Left kidney (tissue), 8 donors: ENCODE measurements at places on chromosomes 5 and 9.

DNA sequence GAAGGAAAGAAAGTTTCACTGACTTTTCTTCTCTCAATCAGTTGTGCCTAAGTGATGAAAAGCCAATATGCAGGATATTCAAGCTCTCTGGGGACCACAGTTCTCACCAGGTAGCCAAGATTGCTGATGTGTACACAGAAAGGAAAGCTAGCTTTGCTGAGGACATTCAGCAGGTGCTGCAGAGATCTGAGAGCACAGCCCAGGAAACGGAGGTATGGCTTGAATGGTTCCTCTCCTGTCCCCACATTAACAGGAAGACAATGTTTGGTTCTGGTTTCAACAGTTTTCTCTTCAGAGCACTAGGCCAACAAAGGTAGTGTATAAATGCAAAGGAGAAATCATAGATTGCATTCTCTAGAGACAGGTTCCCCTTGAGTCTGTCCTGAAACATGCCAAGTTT lies 69.6 kb downstream of the PTPDC1 start:
- DNase-seq = no peak

DNA sequence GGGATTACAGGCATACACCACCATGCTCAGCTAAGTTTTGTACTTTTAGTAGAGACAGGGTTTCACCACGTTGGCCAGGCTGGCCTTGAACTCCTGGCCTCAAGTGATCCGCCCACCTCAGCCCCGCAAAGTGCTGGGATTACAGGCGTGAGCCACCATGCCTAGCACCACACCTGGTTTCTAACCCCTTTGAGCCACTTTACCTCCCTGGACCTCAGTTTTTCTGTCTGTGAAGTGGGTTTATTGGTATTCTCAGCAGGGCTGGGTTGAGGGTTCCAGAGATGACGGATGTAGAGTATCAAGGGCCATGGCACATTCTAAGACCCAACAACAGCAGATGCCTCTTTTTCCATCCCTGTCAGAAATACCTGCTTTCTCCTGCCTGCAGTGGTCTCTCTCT lies 38.6 kb downstream of the AMBP start:
- no peak for DNase-seq

GRCh38 chr9:96423322-96423984 lies 5.3 kb upstream of the ZNF367 start:
- DNase-seq = no peak

DNA sequence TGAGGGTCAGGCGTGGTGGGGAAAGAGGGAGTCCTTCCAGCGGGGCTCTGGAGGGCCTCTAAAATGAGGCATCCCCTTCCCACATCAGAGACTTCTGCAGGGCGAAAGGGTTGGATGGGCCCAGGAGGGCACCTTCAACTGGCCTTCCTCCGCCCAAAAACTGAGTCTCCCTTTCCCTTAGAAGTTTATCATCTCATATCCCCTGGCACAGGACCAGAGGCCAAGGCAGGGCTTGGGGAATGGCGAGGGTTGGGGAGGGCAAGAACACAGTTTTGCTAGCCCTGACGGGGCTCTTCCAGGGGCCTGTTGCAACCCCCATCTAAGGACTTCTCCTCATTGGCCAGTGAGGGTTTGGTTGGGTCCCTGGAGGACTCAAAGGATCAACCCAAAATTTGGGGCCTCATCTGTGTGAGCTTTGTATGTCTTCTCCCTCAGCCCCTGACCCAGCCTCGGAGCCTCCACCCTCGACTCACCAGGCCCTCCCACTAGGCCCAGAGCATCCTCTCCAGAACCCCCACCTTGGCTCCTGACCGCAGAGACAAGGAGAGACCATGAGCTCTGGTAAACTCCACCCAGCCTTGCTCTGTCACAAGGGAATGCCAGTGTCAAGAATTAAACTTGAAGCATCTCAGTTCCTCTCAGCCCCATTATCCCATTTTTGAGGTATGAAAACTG lies 24.1 kb downstream of the AQP7 start:
- no peak for DNase-seq

DNA sequence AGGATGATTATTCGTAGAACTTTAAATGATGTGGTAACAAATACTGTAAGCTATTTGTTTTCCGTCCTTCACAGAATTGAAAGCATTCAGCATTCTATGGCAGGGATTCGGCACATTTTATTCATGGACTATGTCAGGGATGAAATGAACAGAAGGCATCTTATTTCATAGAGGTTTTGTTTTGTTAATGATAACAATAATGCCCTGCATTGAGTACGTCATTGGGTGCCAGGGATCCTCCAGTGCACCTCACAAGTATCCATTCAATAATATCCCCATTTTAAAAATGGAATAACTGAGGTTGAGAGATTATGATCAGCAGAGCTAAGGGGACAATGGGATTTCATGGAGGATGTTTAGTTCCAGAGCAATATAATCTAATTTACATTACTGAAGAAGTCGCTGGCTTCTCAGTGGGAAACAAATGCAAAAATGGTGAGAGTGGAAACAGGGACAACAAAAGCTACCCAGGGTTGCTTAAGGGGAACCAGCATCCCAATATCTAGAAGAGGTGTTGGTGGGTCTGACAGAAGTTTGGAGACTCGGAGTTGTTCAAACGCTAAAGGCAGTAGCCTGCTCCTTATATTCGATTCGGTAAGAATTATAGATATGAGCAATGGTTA lies 985.7 kb upstream of the WWC1 start:
- DNase-seq = no peak

GRCh38 chr9:36051317-36051716 lies 14.6 kb downstream of the RECK start:
- no peak for DNase-seq

DNA sequence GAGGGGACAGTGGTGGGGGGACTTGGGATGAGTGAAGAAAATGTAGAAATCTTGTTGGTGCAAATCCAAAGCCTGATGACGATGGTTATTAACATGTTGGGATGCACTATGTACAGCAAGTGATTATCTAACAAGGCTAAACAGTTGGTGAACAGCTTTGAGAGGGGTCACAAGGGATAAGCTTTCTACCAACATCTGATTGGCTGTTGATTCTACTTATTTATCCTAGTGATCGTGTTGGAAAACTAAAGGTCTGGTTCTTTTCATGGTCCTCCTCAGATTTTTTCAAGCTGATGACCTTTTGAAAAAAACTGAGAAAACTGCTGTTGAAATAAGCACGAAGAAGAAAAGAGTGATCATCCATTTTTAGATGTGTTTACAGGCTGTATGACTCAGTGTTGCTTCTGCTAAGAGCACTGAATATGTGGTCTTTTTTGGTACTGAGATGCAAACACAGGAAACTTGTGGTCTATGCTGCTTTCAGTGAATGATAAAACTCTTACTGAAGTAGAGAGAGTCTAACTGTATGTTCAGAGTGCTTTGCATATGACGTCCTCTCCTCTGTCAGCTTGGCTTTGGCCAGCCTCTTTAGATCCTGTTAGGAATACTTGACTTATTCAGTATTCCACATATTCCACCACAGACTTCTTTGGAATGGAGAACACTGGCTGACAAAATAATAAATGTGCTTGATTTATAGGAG lies 174.8 kb downstream of the SLF1 start:
- DNase-seq = no peak

GRCh38 chr9:117377046-117377445 lies 37.8 kb downstream of the ASTN2 start:
- no peak for DNase-seq

DNA sequence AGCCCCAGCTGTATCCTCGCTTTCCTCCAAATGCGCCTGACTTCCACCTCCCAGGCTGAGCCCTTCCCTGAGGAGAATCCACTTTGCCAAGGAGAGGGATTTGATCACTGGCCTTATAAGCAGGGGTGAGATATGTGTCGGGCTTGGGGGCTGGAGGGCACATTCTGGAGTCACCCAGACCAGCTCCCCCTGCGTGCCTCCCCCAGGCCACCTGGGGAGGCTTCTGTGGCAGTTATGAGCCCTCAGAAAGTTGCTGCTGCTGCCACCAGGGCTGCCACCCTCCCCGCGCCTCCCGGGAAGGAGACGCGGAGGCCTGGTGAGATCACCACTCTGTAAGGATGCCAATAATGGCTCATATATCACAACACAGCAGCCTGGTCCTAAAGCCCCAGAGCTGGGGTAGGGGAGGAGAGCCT lies 211.5 kb downstream of the PAPPA start:
- peak; percentile 68 for DNase-seq

GRCh38 chr9:129102791-129103594 lies 7.6 kb downstream of the CRAT start:
- DNase-seq = peak; percentile 15

DNA sequence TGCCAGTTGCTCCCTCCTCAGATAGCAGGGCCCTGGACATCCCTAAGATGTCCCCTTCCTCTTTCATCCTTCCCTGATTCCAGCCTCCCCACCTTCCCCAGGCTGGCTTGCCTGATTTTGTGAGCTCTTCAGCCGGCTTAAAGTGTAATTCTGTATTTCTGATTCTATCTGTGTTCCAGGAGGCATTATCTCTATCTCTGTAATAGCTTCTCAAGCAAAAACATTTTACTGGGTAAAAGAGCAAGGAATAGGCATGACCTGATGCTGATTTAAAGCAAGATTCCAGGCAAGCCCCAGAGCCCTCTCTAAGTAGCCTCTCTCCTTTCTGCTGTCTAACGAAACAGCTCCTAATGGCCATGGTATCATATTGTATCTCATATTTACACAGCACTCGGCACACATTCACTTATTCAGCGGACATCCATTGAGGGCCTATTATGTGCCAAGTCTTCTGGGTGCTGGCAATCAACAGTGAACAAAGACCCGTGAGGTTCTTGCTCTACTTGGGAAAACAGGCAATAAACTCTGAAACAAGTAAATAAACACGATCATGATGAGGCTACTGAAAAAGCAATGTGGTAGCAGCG lies 100.9 kb upstream of the MSX2 start:
- DNase-seq = no peak

- peak; percentile 84 for DNase-seq
Observed at GRCh38 chr9:2158111-2158610, 143.0 kb downstream of the SMARCA2 start.

DNA sequence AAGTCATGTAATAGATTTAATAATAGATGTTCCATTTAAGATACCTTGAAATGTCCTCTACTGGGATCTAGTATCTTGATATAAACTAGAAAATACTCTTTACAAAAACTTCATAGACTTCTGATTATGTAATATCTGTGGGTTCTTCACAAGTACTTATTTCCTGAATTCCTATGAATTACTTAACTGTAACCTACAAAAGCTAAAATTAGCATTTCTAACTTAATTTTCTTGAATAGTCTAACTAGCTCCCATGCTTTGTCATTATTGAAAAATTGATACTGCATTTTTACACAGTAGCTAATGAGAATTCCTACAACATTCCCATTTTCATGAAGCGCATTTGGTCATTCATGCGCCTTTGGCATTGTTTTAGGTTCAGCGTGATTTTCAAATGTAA lies 1828.2 kb downstream of the MAT2B start:
- no peak for DNase-seq

GRCh38 chr5:88761939-88762338 lies 121.0 kb downstream of the MEF2C start:
- DNase-seq = no peak

GRCh38 chr9:28024676-28025075 lies 451.4 kb upstream of the C9orf72 start:
- no peak for DNase-seq

GRCh38 chr5:109146591-109146990 lies 263.2 kb downstream of the PJA2 start:
- DNase-seq = no peak

DNA sequence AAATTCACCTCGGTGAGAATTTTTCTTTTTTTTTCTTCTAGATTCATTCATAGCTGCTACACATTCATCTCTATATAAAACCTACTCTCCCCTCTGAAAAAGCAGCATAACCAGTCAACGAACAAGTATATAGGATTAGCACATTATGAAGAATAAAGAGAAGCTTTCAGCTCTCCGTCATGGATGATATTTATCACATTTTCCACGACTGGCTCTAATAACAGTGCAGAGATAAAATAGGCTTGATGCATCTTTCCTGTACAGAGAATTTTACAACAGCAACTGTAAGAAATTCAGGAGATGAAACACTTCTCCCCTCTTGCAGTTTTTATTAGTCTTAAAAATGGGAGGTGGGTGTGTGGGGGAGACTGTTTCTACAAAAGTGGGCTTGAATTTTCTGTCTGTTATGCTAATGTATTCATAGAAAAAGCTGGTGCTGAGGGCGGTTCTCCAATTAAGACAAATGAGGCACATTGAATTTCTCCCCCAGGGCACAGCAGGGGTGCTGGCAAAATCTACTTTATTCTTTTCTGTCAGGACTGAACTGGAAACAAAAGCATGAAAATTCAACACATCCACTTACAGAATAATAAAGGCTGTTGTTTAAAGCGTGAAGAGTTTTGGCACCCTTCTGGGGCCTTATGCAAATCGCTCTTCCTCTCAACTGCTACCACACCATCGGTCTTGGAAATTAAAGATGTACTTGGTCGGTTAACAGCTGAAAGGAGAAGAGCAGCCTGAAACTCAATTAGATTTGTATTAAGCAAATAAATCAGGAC lies 233.9 kb upstream of the ZNF608 start:
- no peak for DNase-seq

DNA sequence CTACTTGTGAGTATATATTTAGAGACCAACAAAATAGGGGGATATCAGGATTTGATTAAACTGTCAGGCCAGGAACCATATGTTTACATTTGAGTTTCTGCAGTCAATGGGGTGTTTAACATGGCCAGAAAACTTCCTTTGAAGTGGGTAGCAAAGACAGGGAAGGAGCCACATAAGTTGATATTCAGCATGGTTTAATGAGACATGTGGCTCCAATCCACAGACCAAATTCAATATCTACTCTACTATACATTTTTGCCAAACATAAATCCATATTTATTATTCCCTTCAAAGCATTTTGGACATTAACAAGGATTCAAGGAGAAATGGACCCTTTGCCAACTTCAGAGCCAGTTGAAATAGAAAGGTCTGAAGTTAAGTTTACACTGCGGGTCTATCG lies 99.8 kb downstream of the TAF11L14 start:
- no peak for DNase-seq

DNA sequence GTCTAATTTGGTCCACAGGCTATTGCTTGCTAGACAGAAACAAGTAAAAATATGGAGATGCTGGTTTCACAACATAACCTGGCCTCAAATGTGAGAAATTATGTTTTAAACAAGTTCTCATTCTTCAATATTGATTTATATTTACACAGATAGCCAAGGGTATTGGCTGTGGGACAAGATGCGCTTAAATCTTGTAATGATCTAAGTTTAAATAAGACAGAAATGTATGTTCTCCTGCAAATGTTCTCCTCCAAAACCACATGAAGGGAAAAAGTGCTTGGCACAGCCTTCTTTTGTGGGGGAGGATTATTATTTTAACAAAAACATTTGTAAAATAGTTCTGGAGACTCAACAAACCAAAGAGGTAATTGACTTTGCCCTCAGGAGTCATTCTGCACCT lies 356.0 kb downstream of the DMAC1 start:
- DNase-seq = no peak
